ENCODE measurements at places on chromosomes 5 and 9.

DNA sequence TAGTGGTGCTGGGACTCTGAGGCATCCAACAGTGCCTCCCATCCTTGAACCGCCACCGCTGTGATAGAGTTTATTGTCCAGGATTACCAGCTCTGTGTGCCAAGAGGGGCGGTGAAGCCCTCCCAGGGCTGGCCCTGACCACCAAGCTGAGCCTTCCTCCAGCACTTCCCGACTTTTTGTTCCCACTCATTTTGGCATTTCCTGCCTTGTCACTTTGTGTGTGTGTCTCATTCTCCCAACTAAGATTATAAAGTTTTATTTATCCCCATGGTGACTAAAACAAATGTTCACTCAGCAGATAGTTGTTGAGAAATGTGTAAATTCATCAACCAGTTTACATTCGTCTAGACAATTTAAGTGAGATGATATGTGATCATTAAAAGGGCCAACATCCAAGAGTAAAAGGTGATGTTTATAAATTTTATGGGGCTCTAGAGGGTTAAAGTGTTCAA lies 2.5 kb downstream of the F2R start:
- DNase-seq = no peak

GRCh38 chr9:71349218-71349617 lies 227.8 kb upstream of the TRPM3 start:
- no peak for DNase-seq

- DNase-seq = no peak
Observed at GRCh38 chr5:158373608-158374395, 514.9 kb upstream of the CLINT1 start.

DNA sequence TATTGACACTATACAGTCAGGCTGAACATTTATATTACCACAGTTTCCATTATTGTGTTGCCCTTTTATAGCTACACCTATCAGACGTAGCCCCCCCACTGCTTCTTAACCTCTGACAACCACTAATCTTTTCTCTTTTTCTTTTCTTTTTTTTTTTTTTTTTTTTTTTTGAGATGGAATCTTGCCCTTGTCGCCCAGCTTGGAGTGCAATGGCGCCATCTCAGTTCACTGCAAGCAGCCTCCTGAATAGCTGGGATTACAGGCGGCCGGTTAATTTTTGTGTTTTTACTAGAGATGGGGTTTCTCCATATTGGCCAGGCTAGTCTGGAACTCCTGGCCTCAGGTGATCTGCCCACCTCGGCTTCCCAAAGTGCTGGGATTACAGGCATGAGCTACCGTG lies 75.4 kb downstream of the UHRF2 start:
- DNase-seq = peak; percentile 28

DNA sequence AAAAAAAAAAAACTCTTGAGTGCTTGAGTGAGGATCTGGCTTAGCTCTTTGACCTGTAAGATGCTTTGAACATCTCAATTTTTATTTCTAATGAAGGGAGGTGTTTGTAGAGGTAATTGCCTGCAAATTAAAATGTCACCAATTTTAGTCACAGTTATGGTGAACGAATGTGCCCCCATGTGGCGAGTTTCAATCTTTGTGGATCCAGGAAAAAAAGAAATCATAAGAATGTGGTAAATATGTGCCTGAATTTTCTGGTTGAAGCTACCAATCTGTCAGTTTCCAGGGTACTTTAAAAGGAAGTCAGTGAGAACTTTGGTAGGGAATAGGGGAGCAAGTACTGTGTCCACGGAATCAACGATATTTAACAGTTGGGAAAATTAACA lies 1772.4 kb upstream of the CDH9 start:
- no peak for DNase-seq

DNA sequence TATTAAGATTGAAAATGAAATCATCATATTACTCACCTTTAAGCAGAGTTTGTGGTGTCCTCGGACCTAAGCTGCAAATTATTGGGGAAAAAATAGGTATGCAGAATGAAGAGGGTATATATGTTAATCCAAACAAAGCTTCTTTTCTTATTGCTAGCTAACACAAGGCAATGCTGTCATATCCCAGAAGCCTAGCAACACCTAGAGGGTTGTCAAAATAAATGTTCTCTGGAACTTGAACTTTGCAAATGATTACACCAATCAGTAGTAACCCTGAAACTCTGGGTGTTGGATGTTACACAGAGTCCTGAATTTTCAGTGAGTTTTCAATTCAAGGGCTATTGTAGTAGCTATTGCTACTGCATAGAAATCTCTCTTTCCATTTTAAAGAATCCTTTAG lies at the start of gene C6:
Gene C6, minus strand, starts transcription at position 193 of the 400 bp plus-strand sequence. CDS start 10,302 bp downstream, outside the sequence.
- DNase-seq = no peak

DNA sequence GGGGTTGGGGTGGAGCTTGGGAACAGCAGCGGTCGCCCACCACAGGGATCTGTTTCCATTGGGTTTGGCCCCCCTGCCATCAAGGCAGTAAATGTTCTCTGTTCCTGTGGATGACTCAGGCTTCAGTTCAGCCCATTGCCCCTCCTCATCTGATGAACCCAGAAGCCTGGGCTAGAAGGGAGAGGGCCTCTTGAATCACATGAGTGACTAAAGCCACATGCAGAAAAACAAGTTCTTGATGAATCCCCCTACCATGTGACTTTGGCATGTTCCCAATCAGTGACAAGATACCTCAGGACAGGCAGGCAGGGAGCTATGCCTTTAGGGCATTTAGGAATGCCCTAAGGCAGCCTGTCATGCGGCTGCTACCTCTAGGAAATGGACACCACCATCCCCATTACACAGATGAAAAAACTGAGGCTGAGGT lies 2.5 kb downstream of the SH3PXD2B start:
- DNase-seq = no peak

- no peak for DNase-seq
Observed at GRCh38 chr9:134419000-134419683, 92.9 kb downstream of the RXRA start.

DNA sequence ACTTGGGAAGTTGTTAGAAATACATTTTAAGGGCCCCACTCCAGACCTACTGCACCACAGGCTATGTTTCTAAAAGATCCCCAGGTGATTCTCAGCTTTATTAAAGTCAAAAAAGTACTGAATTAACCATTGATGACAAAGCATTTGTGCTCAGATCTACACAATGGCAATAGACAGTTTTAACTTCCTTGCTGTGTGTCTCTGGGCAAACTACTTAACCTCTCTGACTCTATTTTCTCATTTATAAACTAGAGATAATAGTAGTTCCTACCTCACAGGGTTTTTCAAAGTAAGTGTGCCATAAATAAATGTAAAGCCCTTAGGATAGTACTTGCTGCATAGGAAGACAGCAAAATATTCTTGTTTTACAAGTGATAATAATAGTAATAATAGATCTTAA lies 66.3 kb downstream of the LIX1 start:
- DNase-seq = no peak

DNA sequence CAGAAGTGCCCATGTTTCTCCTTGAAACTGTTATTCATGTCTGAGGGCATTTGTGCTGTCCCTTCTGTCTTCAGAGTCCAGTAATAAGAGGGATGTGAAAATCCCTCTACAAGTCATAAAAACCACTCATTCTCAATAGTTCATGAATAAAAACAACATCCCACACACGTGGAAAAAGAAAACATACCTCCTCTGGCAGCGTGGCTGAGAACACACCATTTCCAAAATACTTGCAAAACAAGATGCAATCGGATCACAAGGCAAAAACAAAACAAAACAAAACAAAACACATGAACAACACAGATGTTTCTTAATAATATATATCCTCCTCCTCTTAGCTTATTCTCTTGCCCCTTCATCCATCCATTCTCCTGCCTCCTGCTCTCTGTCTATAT lies 71.0 kb upstream of the EQTN start:
- no peak for DNase-seq

- DNase-seq = peak; percentile 43
Observed at GRCh38 chr9:2623288-2624050, 1.9 kb downstream of the VLDLR start.

DNA sequence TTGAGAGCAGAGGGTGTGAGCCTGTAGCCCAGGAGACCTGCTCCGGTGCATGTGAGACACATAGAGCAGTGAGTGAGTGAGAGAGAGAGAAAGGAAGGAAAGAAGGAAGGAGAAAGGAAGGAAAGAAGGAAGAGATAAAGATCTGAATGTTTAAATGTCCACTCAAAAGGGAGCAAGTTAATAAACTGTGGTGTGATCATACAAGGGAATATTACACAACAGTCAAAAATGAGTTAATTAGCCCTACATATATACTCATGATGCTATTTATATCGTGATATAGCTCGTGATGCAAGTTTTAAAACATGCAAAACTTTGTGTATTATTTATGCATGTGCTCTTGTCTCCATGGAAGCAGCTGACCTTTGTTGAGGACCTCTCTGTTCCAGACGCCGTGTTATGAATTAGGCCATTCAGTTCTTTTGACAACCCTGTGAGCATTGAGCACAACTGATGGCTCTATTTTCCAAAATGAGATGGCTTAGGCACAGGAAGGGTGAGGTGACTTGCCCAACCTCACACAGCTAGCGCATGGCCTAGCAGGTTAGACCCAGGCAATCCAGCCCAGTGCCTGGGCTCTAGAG lies 70.6 kb downstream of the HMCN2 start:
- no peak for DNase-seq

DNA sequence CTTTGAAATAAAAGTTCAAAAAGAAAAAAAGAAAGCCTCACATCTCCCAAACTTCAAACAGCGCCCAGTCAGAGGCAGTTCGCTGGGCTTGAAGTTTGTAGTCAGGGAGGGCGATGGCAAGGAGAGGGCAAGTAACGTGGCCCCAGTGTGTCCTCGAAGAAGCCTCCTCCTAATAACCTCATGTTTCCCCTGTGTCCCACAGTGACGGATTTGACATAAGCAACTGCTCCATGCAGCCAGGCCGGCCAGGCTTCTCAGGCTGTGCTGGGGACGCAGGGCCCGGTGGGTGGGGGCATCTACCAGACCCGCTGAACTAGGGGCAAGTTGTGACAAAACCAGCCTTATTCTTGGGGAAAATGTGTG lies 172.2 kb downstream of the ERCC6L2 start:
- no peak for DNase-seq
